A375 (cell line): ENCODE measurements at places on chromosomes 5 and 9. TPM values are rescaled to one million over a fixed set of nuclear protein-coding genes. Genes with fewer than 3 reads are reported as not detected.

HTR4 gene
- not detected in 2 replicates for total RNA-seq

NUTM2F gene
- total RNA-seq, result not detected in 2 replicates

SLCO4C1 gene
- 0.48 and 0.87 TPM in 2 replicates for total RNA-seq

FOXD4L3 gene
- not detected in 2 replicates for total RNA-seq

FAM78A gene
- total RNA-seq, result 6.7 and 6.9 TPM in 2 replicates

ENTREP1 gene
- total RNA-seq, result 0.13 and 0.26 TPM in 2 replicates
